ENCODE measurements at places on chromosomes 2 and 18.

DNA sequence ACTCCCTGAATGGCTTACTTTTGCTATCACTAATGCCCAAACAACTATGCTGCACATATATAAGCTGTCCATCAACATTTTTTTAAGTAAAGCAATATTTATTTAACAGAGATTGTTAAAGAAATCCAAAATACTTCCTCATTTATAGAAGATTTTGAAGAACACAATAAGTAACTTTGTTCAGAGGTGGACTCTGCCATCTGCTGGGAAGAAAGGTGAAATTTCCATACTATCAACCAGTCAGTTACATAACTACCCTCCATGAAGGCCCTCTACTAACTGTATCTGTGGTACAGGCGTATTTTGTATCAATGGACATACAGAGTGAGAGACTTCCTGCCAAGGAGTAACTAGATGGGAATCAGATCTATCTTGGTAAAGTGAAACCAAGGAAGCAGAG lies 106.0 kb downstream of the DTNB start:
- no peak for DNase-seq

DNA sequence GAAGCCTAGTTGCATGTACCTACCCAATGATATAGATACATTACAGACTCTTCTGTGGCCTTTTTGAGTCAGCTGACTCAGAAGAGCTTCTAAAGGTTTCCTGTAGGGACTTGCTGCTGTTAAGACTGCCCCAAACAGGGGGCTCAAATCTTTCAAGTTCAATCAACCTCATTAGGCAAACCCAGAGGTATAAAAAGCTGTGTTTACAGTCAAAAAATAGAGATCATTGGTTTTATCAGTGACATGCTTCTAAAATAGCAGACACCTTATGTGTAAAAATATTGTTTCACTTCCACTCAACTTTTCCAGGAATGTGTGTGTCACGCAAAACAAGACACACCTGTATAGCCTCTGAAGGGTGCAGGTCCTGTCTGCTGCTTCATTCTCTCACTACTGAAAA lies 624.3 kb upstream of the FANCL start:
- DNase-seq: no peak

GRCh38 chr18:34598120-34598635 lies 111.9 kb upstream of the DTNA start:
- DNase-seq: no peak

DNA sequence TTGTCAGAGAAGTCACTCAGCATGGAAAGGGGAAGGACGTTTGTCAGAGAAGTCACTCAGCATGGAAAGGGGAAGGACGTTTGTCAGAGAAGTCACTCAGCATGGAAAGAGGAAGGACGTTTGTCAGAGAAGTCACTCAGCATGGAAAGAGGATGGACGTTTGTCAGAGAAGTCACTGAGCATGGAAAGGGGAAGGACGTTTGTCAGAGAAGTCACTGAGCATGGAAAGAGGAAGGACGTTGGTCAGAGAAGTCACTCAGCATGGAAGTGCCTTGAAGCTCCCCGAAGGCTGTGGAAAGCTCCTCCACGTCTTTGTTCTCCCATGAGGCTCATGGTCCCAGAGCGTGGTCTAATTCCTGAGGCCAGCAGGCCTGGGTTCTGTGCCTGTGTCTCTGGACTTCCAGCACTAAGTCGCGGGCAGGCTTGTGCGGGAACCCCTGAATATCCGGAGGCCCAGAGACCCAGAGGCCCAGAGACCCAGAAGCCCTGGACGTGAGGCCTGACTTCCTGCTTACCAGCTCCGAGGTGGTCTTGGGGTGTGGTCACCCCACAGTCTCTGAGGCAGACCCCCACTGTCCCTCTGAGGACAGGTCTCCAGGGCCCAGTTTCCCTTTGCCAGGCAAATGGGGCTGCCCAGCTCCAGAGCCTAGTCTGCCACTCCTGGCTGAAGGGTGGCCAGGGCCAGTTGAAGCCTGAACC lies 70.4 kb upstream of the TWIST2 start:
- DNase-seq: no peak

GRCh38 chr2:44510246-44510645 lies 148.5 kb downstream of the CAMKMT start:
- DNase-seq: no peak

DNA sequence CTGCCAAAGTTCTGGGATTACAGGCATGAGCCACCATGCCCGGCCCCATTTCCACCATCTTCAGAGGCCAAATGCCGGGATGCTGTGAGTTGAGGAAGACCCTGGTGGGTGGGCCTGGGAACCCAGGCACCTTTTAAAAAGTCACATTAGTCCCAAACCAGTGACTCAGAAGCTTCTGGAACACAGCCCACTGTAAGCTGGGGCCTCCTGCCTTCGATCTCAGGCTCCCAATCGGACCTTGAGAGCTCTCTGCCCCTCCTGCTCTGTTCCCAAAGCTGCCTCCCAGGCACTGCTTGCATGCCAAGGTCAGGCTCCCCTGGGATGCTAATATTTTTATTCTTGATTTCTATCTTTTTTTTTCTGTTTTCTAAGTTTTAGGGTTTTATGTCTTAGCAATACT lies 4.2 kb downstream of the ADCY3 start:
- no peak for DNase-seq

- no peak for DNase-seq
These were observed 33.1 kb upstream of the DNMT3A start for GRCh38 chr2:25374827-25375226.

- DNase-seq: no peak
These were observed 339.6 kb downstream of the CYRIA start for GRCh38 chr2:16325976-16326510.

GRCh38 chr2:3986063-3986462 lies 282.7 kb downstream of the DCDC2C start:
- no peak for DNase-seq

GRCh38 chr2:23622466-23622865 lies 237.5 kb downstream of the KLHL29 start:
- no peak for DNase-seq

DNA sequence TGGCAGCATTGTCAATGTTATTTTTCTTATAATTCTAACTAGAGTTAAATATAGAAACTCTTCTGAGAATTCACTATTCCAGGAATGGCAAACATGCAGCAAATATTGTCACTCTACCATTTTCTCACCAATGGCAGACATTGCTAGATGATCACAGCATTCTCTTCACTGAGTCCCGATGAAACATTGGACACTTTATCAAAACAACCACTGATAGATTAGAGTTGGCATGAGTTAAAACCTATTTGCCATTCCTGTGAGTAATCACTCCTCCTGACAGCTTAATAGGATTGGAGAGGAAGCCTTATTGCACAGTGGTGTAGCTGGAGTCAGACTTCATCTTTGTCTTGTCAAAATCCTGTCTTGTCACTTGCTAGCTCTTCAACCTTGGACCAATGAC lies 163.9 kb upstream of the THUMPD2 start:
- no peak for DNase-seq

- DNase-seq: no peak
These were observed 33.3 kb downstream of the BMP10 start for GRCh38 chr2:68837861-68838341.

DNA sequence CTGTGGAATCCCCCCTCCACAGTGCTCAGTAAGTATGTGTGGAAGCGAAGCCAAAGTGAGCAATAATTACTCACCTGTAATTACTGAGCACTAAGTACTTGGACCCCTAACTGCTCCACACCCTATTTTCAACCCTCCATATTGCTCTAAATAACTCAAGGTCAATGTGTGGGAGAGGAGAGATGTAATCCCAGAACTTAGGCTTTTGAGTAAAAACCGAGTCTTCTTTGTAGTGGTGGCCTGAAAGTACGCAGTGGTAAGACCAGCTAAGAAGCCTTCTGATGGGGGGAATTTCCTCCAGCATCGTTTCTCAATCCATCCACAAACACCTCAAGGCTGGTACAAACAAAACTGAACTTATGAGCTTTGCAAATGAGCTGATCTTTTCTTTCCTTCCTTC lies 551.6 kb downstream of the ZEB2 start:
- no peak for DNase-seq

DNA sequence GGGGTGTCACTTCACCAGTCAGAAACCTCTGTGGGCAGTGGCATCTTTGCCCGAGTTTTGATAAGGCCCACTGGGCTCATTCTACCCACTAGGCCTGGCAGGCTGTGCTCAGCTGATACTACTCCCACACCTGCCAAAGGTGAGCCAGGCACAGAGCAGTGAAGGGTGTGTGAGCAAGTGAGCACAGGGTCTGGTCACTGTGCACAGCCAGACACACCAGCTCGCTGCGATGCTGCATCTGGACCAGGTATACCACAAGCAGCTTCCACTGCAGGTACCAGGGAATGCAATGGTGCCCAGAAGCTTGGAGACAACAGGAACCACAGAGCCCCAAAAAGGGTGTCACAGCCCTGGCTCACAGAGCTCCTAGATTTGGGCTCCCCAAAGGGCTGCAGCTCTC lies 40.6 kb upstream of the CBLN2 start:
- no peak for DNase-seq

- no peak for DNase-seq
These were observed 83.9 kb downstream of the PDK1 start for GRCh38 chr2:172639823-172640222.

- DNase-seq: no peak
These were observed 49.2 kb downstream of the METTL4 start for GRCh38 chr18:2522112-2522511.

- no peak for DNase-seq
These were observed 83.7 kb downstream of the MCFD2 start for GRCh38 chr2:46831869-46832265.

GRCh38 chr2:151020411-151020810 lies 241.3 kb downstream of the RBM43 start:
- DNase-seq: no peak

- no peak for DNase-seq
These were observed 73.6 kb downstream of the CIB4 start for GRCh38 chr2:26567534-26567933.

DNA sequence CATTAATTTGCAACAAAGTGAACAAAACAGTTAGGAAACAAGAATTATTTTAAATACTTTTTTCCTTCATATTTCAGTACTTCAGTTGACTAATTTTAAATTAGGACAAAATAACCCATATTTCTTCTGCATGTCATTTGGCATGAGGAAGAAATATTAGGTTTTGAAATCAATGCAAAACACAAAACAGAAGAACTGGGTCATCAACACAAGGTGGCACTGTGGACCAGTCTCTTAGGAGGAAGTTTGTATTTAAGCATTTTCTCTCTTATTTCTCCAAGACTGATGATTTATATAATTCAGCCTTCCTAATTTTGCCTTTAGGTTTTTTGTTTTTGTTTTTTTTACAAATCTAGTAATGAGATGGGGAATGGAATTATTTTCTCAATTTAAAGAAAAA lies 352.8 kb upstream of the KCNH7 start:
- no peak for DNase-seq

DNA sequence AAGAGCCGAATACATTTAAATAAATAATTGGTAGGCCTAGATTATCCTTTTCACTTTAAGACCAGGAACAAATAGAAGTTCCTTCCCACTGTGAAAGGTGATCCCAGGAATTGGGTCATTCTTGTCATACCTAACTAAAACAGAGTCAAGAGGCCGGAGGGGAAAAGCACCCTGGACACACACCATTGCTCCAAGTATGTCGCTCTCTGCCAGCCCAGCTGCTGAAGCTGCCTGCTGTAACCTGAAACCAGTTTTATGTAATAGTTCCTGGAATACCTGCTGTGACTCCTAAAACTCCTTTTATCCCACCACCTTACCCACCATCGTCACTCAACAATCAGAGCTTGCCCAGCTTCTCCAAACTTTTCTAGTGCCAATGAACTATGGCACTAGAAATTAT lies 217.1 kb downstream of the PTPRM start:
- no peak for DNase-seq

- DNase-seq: no peak
These were observed 20.5 kb upstream of the STAT4 start for GRCh38 chr2:191171286-191171685.

- no peak for DNase-seq
These were observed 20.6 kb downstream of the ANTXR1 start for GRCh38 chr2:69033461-69034095.

- DNase-seq: no peak
These were observed 165.6 kb downstream of the ALK start for GRCh38 chr2:29755829-29756228.

GRCh38 chr2:50333529-50334228 lies 698.3 kb downstream of the NRXN1 start:
- no peak for DNase-seq

- no peak for DNase-seq
These were observed 171.3 kb downstream of the PTGR3 start for GRCh38 chr18:75037689-75037955.

DNA sequence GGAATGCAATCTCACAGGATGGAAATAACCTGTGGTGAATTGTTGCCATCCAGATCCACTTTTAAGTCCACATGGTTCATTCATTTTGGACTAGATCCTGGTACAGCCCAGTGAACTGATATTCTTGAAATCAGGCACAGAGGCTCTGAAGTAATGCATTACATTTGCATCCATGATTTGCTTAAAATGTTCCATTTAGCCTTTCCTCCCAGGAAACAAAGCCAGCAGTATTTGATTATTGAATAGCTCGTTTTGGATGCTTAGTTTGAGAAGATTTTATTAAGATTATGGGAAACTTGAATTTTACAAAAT lies 995.8 kb upstream of the CDH2 start:
- no peak for DNase-seq

GRCh38 chr18:48605408-48605845 lies 66.6 kb downstream of the CTIF start:
- DNase-seq: no peak

GRCh38 chr2:70440621-70441020 lies 113.0 kb downstream of the TGFA start:
- no peak for DNase-seq

GRCh38 chr18:23143016-23143814 lies 7.9 kb downstream of the CABLES1 start:
- DNase-seq: peak; percentile 47
